ENCODE measurements at places on chromosomes 2 and 18. TPM values are rescaled to one million over a fixed set of nuclear protein-coding genes. Genes with fewer than 3 reads are reported as not detected.
A peak's percentile ranks its signal among the peaks of the same experiment; 100 is the strongest.

Gene MROH2A
- total RNA-seq: not detected

Gene TOGARAM2
- total RNA-seq: 0.18 TPM

Gene ERMN
- 0.04 TPM for total RNA-seq

Gene ZBTB14
- total RNA-seq: 19.9 TPM

Gene GAL3ST2
- not detected for total RNA-seq

Gene CYP20A1
- total RNA-seq: 7.2 TPM

Gene NEB
- total RNA-seq: 0.14 TPM

Gene NCKAP5
- total RNA-seq: 0.15 TPM

Gene STAT4
- total RNA-seq: 1.5 TPM

Gene CD207
- not detected for total RNA-seq

GRCh38 chr2:102013206-102014040 is 21.7 kb downstream of the IL1R2 start:
- no peak for DNase-seq

- DNase-seq: no peak
These were observed 6.5 kb downstream of the NAGK start for GRCh38 chr2:71074893-71075395.

- DNase-seq: no peak
These were observed 83.7 kb downstream of the BCL11A start for GRCh38 chr2:60469536-60470317.

- no peak for DNase-seq
These were observed 161.5 kb downstream of the TGIF1 start for GRCh38 chr18:3611313-3612090.

DNA sequence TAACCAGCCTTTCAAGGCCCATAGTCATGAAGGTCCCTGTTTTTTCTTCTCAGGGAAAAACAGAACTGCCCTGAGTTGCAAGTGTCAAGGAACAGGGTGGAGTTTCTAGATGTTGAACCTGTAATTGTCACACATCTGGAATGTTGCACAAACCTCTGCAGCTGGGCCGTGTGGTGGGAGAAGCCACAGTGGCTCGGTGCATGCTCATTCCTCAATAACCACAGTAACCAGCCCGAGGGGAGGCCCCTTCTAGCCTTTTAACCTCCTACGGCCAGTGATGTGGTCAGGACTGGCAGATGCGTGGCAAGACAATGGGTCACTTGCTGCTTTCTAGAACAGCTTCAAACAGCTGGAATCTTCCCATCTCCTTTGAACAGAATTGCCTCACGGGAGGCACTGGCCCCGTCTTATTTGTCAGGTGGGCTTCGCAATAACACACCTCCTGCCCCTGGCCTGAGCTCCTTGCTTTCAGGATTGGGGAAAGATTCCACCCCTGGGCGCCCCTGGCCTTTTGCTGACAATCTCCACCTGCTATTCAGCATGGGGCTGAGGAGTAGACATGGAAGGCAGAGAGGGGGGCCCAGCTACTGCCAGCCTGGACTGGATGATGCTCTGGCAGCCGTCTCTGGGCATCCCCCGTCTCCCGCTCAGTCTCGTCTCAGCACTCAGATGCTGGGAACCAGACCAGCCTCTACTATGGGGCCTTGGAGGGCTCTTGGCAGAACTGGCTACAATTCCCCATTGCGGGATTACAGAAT is 102.9 kb downstream of the KLHL29 start:
- no peak for DNase-seq

- no peak for DNase-seq
These were observed 32.0 kb downstream of the KIAA2012 start for GRCh38 chr2:202105025-202105424.

GRCh38 chr2:34234823-34235222 is 635.7 kb upstream of the FAM98A start:
- DNase-seq: no peak

DNA sequence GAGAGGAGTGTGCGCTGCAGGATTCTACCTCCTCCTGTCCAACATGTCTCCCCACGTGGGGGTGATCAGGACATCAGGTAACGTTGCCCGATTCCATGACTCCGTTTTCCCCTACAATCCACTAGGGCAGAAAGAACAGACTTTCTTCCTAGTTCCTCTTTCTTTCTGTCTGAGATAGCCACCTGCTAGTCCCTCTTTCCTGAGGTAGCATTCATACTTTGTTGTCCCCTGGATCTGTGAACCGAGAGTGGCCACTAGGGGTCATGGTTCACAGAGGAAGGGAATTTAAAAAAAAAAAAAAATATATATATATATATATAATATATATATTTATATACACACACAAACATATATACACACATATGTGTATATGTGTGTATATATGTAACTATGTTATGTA is 210.0 kb upstream of the ZNF521 start:
- peak; percentile 32 for DNase-seq

DNA sequence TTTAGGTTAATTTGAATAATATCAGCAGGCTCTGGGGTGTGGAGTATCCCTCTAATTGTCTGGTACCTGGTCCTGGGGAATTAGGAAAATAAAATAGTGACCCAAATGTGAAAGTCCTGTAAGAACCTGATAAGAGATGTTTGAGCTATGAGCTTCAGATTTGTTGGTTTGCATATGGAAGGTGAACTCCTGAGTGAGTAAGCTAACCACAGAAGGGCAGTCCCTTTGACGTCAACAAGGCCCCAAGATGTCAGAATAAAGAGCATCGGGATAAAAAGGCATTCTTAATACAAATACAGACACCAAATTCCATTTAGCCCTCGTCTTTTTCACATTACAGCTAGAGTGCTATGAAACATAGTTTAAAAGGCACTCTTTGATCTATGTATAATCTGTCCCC is 1366.3 kb upstream of the TMEFF2 start:
- DNase-seq: no peak

DNA sequence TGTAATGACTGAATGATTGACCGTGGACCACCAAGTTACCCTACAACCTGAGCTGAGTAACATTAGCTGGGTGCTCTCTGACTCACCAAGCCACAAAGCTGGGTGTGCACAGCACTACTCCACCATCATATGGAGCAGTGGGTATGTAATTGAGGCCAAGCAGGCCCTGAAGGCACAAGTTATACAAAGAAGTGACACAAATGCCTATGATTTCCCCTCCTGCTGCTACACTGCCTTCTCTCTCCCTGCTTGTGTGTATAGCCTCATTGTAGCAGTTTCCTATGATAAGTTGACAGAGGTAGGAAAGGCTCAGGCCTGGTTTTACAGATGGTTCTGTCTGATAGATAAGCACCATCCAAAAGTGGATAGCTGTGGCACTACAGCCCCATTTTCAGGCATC is 1327.2 kb upstream of the DDX18 start:
- DNase-seq: no peak

DNA sequence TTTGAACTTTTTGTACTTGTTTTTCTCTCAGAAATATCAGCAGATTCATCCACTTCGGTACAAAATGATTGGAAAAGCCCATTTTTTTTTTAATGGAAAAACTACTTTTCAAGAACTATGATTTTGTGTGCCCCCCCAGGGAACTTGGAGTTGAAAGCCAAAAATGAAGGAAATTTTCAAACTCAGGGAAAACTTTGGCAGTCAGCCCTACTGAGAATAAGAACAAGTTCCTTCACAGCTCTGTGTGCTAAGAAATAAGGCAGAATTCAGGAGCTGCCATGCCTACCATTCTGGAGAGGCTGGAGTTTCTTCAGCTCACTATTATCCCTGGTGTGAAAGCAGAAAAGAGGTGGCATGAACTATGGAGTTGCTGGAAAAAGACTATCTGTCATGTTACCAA is 226.0 kb upstream of the SLC35G4 start:
- DNase-seq: no peak

DNA sequence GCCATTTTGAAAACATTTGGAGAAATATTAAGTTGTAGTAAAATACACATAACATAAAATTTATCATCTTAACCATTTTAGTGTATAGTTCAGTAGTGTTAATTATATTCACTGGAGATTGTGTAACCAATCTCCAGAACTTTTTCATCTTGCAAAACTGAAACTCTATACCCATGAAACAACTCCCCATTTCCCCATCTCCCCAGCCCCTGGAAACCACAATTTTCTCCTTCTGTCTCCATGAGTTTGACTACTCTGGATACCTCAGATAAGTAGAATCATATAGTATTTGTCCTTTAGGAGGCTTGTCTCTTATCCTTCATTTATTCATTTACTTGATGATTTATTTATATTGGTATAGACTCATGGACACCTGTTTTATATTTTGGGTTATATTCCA is 392.9 kb downstream of the SETBP1 start:
- DNase-seq: no peak

DNA sequence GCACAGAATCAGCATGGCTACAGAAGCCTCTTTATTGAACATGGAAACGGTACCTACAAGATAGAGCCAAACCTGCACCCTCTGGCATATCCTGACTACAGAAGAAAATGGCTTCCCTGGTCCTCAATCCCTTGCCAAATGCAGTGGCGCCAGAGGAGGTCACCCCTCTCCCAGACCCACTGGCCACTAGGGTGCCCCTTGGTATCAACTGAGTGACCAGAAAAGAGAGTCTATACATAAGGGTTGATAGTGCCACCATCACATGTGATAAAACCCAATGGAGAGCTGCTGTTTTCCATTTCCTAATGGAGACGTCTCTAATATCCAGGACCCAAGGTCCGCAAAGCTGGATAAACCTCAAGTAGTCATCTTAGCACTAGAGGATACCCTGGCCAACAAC is 52.7 kb upstream of the ALK start:
- no peak for DNase-seq

GRCh38 chr2:238945433-238946150 is 97.7 kb downstream of the TWIST2 start:
- peak; percentile 92 for DNase-seq

GRCh38 chr2:197973772-197974171 is 169.4 kb downstream of the PLCL1 start:
- no peak for DNase-seq

All from H7 (cell line).